ENCODE measurements at places on chromosomes 2 and 18. TPM values are rescaled to one million over a fixed set of nuclear protein-coding genes. Genes with fewer than 3 reads are reported as not detected.

PXDN gene
- total RNA-seq, result 372 TPM

MAPRE3 gene
- 3.5 TPM for total RNA-seq

RNF138 gene
- 35.4 TPM for total RNA-seq

CERS6 gene
- 9.0 TPM for total RNA-seq

DUSP19 gene
- 1.6 TPM for total RNA-seq

CGREF1 gene
- total RNA-seq, result under 0.01 TPM

ABCG5 gene
- not detected for total RNA-seq

ST8SIA3 gene
- total RNA-seq, result not detected

SERPINB12 gene
- total RNA-seq, result not detected

GKN2 gene
- total RNA-seq, result not detected

MROH2A gene
- total RNA-seq, result not detected

AKAIN1 gene
- total RNA-seq, result not detected

VSNL1 gene
- 0.32 TPM for total RNA-seq

LYPD1 gene
- total RNA-seq, result 34.5 TPM
